Liver (tissue), 10 donors: ENCODE measurements at places on chromosomes 3 and 15. TPM values are rescaled to one million over a fixed set of nuclear protein-coding genes. Genes with fewer than 3 reads are reported as not detected.

- H3K36me3 ChIP-seq: no peaks in the 10 kb centered on the region
- no peak for DNase-seq
- no peak overlapping the region for H3K4me3 ChIP-seq
- peaks cover 25% of the 10 kb centered on the region for H3K4me1 ChIP-seq
These were observed 111.3 kb downstream of the MBNL1 start for GRCh38 chr3:152380043-152380442.

GRCh38 chr3:115102046-115102445, 45.0 kb downstream of the ZBTB20 start:
- H3K4me1 ChIP-seq: peaks cover 19% of the 10 kb centered on the region
- no peak overlapping the region for H3K4me3 ChIP-seq
- H3K36me3 ChIP-seq: peaks cover 2% of the 10 kb centered on the region
- no peak for DNase-seq
- H3K27me3 ChIP-seq: no peaks in the 10 kb centered on the region

Gene FBXW12
- total RNA-seq: not detected

GRCh38 chr15:60854858-60855564, 374.1 kb downstream of the RORA start:
- no peak overlapping the region for H3K27ac ChIP-seq
- H3K4me3 ChIP-seq: no peak overlapping the region
- no peaks in the 10 kb centered on the region for H3K4me1 ChIP-seq
- H3K27me3 ChIP-seq: no peaks in the 10 kb centered on the region
- no peaks in the 10 kb centered on the region for H3K36me3 ChIP-seq

Gene PP2D1
- not detected for total RNA-seq

Gene ERICH6
- total RNA-seq: not detected

DNA sequence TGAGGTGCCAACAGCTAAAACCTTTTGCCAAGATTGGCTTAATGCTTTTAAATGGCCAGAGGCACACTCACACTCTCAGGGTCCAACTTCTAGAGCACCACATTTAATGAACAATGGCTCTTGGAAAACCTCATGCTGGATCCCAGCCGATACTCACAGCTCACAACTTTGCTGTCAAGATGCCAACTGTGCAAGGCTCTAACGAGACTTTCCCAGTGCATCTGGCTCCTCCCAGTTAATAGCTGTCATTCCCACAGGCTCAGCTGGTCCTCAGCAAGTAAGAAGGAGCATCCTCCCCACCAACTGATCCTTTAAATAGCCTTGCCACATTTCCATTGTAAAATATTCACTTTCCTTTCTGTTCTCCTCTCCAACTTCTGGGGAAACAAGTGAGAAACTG, 20.3 kb upstream of the FRMD4B start:
- H3K4me1 ChIP-seq: peaks cover 8% of the 10 kb centered on the region
- H3K27me3 ChIP-seq: no peaks in the 10 kb centered on the region
- no peak overlapping the region for H3K4me3 ChIP-seq
- H3K36me3 ChIP-seq: no peaks in the 10 kb centered on the region
- H3K27ac ChIP-seq: no peak overlapping the region
- DNase-seq: no peak

Gene SCN11A
- total RNA-seq: 0.14 TPM

Gene UBAP1L
- 0.79 TPM for total RNA-seq

Gene CNTN6
- total RNA-seq: 0.05 TPM

DNA sequence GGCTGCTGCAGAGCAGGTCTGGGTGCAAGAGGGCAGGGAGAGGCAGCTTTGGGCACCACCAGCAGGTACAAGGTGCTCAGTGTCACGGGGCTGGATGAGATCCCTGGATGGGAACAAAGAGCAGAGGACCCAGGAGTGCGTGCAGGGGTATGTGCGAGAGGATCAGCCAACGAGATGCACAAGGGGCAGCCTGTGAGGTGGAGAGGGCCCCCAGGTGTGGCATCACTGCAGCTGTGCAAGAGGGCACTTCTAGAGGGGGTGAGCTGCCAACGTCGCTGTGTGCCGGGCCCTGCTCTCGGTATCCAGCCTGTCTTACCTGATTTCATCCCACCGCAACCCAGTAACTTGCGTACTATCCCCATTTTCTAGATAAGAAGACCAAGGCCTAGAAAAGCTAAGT, 67.3 kb upstream of the SNRPA1 start:
- no peaks in the 10 kb centered on the region for H3K4me1 ChIP-seq
- no peak overlapping the region for H3K27ac ChIP-seq
- H3K27me3 ChIP-seq: no peaks in the 10 kb centered on the region
- no peak overlapping the region for H3K4me3 ChIP-seq
- DNase-seq: no peak

DNA sequence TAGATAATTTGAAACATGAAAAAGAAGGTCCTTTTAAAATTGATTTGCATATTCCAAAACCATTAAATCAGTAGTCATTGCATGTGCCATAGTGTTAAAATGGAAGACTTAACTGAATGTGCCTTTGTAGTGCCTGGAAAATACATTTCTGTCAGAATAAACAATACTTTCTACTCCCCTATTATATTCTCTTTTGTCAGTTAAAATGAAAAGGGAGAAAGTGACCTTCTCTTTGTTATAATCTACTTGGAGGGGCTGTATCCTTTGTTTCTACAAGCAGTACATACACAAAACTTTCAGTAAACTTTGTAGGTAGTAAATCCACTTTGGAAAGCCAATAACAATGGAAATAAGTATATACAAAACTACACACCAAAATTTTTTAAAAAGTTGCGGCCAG, 189.5 kb downstream of the NLGN1 start:
- DNase-seq: no peak
- peaks cover 3% of the 10 kb centered on the region for H3K27me3 ChIP-seq
- H3K36me3 ChIP-seq: no peaks in the 10 kb centered on the region
- H3K4me1 ChIP-seq: peaks cover 1% of the 10 kb centered on the region

GRCh38 chr3:149536429-149536828, 61.9 kb downstream of the TM4SF4 start:
- H3K27ac ChIP-seq: peak overlapping the region; percentile 26
- no peak for DNase-seq
- H3K27me3 ChIP-seq: no peaks in the 10 kb centered on the region
- H3K4me1 ChIP-seq: peaks cover 14% of the 10 kb centered on the region

Gene PIERCE2
- 0.23 TPM for total RNA-seq

- H3K4me3 ChIP-seq: peak overlapping the region; percentile 24
- H3K27me3 ChIP-seq: no peaks in the 10 kb centered on the region
- H3K27ac ChIP-seq: peak overlapping the region; percentile 74
These were observed 2.3 kb upstream of the TLE3 start for GRCh38 chr15:70099967-70100473.

DNA sequence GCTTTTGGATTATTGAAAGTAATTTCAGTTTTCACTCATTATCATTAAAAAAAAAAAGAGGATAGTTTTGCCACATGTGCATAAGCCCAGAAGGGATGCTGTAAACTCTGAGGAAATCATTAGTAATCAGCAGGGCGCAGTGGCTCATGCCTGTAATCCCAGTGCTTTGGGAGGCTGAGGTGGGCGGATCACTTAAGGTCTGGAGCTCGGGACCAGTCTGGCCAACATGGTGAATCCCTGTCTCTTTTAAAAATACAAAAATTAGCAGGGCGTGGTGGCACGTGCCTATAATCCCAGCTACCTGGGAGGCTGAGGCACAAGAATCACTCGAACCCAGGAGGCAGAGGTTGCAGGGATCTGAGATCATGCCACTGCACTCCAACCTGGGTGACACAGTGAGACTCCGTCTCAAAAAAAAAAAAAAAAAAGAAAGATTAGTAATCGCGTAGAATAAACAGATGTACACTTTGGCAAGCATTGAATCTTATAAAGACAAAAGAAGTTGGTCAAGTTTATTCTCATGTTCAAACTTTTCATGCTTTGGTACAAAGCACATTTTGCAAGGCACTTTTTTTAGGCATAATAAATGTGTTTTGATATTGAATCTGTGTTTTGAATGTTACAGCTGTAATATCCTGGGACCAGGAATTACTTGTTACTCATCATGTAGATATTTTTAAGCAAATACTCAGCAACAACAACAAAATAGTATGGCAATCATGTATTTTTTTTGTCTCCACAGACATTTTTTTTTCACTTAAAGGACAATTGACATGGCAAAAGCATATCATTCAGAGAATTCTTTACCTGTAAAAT, 93.2 kb upstream of the AGTR1 start:
- no peaks in the 10 kb centered on the region for H3K27me3 ChIP-seq
- no peak overlapping the region for H3K4me3 ChIP-seq
- H3K27ac ChIP-seq: peak overlapping the region; percentile 32
- DNase-seq: no peak
- peaks cover 7% of the 10 kb centered on the region for H3K4me1 ChIP-seq

GRCh38 chr3:52237657-52238172, 1.2 kb downstream of the TWF2 start:
- no peaks in the 10 kb centered on the region for H3K36me3 ChIP-seq
- H3K4me3 ChIP-seq: no peak overlapping the region
- H3K4me1 ChIP-seq: peaks cover 46% of the 10 kb centered on the region
- peak overlapping the region; percentile 90 for H3K27ac ChIP-seq

Gene LCTL
- total RNA-seq: not detected

- H3K4me3 ChIP-seq: no peak overlapping the region
- H3K27me3 ChIP-seq: no peaks in the 10 kb centered on the region
- DNase-seq: no peak
- H3K27ac ChIP-seq: no peak overlapping the region
These were observed 509.3 kb downstream of the ROBO1 start for GRCh38 chr3:79258479-79258878.

GRCh38 chr3:197890693-197891092, 59.3 kb upstream of the RPL35A start:
- no peaks in the 10 kb centered on the region for H3K4me1 ChIP-seq
- H3K27me3 ChIP-seq: no peaks in the 10 kb centered on the region
- H3K4me3 ChIP-seq: no peak overlapping the region
- H3K27ac ChIP-seq: no peak overlapping the region
- no peak for DNase-seq
- H3K36me3 ChIP-seq: no peaks in the 10 kb centered on the region

GRCh38 chr3:41490360-41490759, 291.1 kb downstream of the CTNNB1 start:
- H3K4me3 ChIP-seq: no peak overlapping the region
- no peaks in the 10 kb centered on the region for H3K4me1 ChIP-seq
- no peaks in the 10 kb centered on the region for H3K36me3 ChIP-seq
- H3K27ac ChIP-seq: no peak overlapping the region
- no peaks in the 10 kb centered on the region for H3K27me3 ChIP-seq
- no peak for DNase-seq

Gene CLDN18
- total RNA-seq: not detected

DNA sequence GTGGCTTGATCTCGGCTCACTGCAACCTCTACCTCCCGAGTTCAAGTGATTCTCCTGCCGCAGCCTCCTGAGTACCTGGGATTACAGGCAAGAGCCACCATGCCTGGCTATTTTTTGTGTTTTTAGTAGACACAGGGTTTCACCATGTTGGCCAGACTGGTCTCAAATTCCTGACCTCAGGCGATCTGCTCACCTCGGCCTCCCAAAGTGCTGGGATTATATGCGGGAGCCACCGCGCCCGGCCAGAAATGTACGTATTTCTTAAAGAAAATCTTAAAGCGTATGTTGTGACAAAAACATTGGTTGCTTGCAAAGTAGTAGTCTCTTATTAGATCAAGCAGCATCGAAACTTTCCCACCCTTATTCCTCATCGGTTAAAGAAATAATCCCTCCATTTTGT, 748.9 kb upstream of the NR2F2 start:
- H3K27ac ChIP-seq: no peak overlapping the region
- no peaks in the 10 kb centered on the region for H3K27me3 ChIP-seq
- H3K4me3 ChIP-seq: no peak overlapping the region
- no peaks in the 10 kb centered on the region for H3K4me1 ChIP-seq

DNA sequence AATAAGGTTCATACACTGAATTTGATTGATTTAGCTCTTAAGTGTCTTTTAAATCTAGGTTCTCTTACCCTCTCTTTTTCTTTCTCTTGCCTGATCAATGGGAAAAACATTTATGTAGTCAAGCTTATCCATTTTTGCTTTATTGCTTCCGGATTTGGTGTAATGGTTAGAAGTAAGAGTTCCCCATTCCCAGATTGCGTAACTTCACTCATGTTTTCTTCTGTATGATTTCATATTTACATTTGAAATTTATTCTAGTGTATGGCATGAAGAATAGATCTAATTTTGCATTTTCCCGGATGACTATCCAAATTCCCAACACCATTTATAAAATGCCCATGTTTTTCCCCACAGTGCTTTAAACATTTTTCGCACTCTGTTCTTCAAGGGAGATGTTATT, 27.9 kb upstream of the SV2B start:
- H3K36me3 ChIP-seq: no peaks in the 10 kb centered on the region
- no peaks in the 10 kb centered on the region for H3K27me3 ChIP-seq
- no peak for DNase-seq
- H3K4me1 ChIP-seq: no peaks in the 10 kb centered on the region
- no peak overlapping the region for H3K4me3 ChIP-seq

- DNase-seq: no peak
- H3K27ac ChIP-seq: no peak overlapping the region
- no peaks in the 10 kb centered on the region for H3K36me3 ChIP-seq
- H3K4me1 ChIP-seq: no peaks in the 10 kb centered on the region
- H3K27me3 ChIP-seq: no peaks in the 10 kb centered on the region
- H3K4me3 ChIP-seq: no peak overlapping the region
These were observed 969.4 kb downstream of the PLOD2 start for GRCh38 chr3:145191543-145191942.

DNA sequence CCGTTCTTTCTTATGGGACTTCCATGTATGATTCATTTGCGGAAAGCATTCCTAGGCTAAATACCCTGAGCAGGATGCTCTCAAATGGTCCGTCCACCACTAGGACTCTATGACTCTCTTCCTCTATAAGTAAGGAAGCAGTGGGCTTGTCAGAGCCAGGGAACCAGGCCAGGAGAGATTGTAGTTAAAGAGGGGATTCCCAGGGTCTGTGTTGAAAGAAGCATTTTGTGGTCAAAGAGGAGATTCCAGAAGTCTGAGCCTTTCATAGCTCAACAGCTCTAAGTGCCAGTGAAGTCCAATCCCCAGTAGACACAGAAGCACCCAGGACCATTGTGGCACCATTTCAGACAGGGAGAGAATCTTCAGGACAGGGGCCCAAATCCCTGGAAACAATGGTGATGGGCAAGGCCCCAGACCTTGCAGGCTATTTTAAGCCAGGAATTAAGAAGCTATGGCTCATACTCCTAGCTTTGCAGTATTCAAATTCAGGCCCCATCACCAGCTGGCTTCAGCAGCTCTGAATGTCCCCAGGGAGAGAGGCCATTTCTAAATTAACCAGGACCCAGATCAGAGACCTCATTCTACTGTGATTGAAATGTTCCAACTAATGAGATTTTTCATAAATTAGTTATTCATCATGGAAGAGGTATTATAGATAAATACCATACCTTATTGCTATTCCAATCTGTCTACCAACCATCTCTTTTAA, 81.7 kb downstream of the CD47 start:
- H3K4me3 ChIP-seq: no peak overlapping the region
- DNase-seq: no peak
- no peaks in the 10 kb centered on the region for H3K36me3 ChIP-seq
- no peak overlapping the region for H3K27ac ChIP-seq

Gene LRRIQ4
- total RNA-seq: not detected

Gene TMCC1
- 11.6 TPM for total RNA-seq

GRCh38 chr15:72196409-72197040, 1.1 kb downstream of the GRAMD2A start:
- H3K27me3 ChIP-seq: peaks cover 7% of the 10 kb centered on the region
- H3K4me1 ChIP-seq: no peaks in the 10 kb centered on the region
- H3K36me3 ChIP-seq: no peaks in the 10 kb centered on the region
- no peak for DNase-seq

GRCh38 chr15:98428253-98428989, 219.9 kb upstream of the IGF1R start:
- no peaks in the 10 kb centered on the region for H3K36me3 ChIP-seq
- H3K4me1 ChIP-seq: peaks cover 3% of the 10 kb centered on the region
- H3K27me3 ChIP-seq: no peaks in the 10 kb centered on the region

Gene CCR8
- not detected for total RNA-seq
